ENCODE measurements at places on chromosomes 6 and 20.

GRCh38 chr20:38835792-38836191, 30.3 kb downstream of the PPP1R16B start:
- DNase-seq: no peak

DNA sequence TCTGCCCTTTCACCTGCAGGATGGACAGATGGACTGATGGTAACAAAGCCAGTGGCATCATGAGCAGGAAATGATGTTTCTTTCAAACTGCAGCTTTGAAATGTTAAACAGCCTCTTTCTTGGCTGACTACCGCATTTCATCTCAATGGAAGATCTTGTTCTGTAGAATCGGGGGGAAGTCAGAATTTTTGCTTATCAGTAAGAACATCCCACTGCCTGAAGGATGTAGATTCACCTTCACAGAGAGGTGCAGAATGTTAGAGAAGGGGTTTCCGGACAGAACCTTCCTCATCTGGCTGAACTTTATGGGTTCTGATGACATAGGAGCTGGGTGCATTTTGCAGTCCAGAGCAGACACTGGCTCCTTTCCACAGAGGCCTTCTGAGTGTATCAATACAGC, 32.7 kb downstream of the GGTLC1 start:
- no peak for DNase-seq

- no peak for DNase-seq
Measured at GRCh38 chr6:21337263-21337662, 256.3 kb upstream of the SOX4 start.

DNA sequence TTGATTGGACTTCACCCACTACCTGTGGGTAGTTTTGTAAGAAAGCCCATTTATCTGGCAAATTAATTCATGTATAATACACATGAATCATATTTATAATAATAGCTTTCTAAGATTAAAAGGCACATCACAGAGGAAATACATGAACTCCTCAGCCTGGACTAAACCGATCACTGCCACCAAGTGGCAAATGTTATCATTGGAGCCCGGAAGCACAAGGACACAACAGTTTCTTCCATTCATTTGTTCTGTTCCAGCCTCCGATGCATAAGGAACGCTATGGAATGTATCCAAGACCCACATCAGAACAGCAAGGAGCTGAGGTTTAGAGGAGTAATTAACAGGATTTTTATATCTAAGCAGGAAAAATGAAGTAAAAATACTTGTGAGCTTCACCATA, 13.9 kb upstream of the IPCEF1 start:
- no peak for DNase-seq

GRCh38 chr6:112338166-112338709, 8.9 kb upstream of the RFPL4B start:
- DNase-seq: peak; percentile 61

DNA sequence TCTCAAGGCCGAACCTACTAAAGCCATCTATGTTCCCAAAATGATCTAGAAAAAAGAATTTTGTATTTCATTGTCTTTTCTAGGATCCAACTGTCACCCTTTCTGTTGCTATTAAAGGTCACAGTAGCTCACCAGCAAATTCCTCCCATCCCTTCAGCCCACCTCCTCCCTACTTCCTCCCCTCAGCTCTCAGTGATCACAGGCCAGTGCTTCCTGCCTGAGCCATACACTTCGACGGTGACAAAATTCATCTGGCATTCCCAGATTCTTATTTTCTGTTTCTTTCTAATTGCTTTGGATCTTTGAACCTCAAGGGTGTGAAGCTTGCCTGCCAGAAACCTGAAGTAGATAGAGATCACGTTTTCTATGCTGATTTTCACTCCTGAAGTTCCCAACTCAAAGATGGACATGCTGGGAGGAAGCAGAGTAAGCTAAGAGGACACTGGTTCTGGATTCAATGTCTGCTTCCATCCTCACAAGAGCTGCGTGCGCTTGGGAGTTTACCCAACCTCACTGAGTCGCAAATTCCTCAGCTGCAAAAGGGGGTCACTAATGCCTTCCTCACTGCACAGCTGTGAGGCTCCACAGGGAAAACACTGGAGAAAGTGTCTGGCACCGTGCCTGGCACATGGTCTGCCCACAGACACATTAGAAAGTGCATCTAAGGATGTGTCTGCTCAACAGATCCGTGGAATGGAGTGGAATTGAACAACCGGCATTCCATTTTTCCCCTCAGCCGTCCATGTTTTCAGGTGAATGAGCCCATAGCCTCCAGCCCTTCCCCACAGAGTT, 34.5 kb downstream of the MDGA1 start:
- DNase-seq: no peak

GRCh38 chr6:160258346-160259142, at the start of gene SLC22A2:
Gene SLC22A2 (minus strand): TSS chr6:160258821. CDS start chr6:160258757, 64 bp downstream.
- no peak for DNase-seq

Measured in NCI-H226 (cell line).